ENCODE measurements at places on chromosomes 16 and 17. TPM values are rescaled to one million over a fixed set of nuclear protein-coding genes. Genes with fewer than 3 reads are reported as not detected.

Gene PDILT
- total RNA-seq, result not detected

Gene COPRS
- total RNA-seq, result 64.6 TPM

Gene WNT9B
- total RNA-seq, result not detected

Gene KLHL10
- not detected for total RNA-seq

Gene PIMREG
- 8.0 TPM for total RNA-seq

Gene PER1
- total RNA-seq, result 37.4 TPM

Gene PIK3R6
- 2.1 TPM for total RNA-seq

Gene EXOSC6
- 42.1 TPM for total RNA-seq

Gene BRIP1
- 18.2 TPM for total RNA-seq

Gene SHISA9
- 0.18 TPM for total RNA-seq

Gene TMC7
- not detected for total RNA-seq

Gene ADAM11
- 0.52 TPM for total RNA-seq

Gene ZNF778
- 9.5 TPM for total RNA-seq

Gene KRTAP4-3
- not detected for total RNA-seq

Gene POLR3E
- 111 TPM for total RNA-seq

Gene MAP1LC3B
- 40.8 TPM for total RNA-seq

Gene FADS6
- not detected for total RNA-seq

Gene TMEM238L
- total RNA-seq, result not detected

Gene HES7
- 1.8 TPM for total RNA-seq

Gene SPHK1
- 17.8 TPM for total RNA-seq

Gene KRTAP9-4
- total RNA-seq, result not detected

Gene C1QTNF8
- not detected for total RNA-seq

Gene LITAFD
- total RNA-seq, result not detected

Gene FBXO39
- total RNA-seq, result 0.29 TPM

Gene ZNF821
- 7.4 TPM for total RNA-seq

Gene PDIA2
- not detected for total RNA-seq

Gene HASPIN
- 25.7 TPM for total RNA-seq

Gene PSMC3IP
- total RNA-seq, result 27.6 TPM

Gene SLC47A1
- 0.26 TPM for total RNA-seq

Gene ZNF469
- total RNA-seq, result 0.59 TPM

Gene GRIN2C
- total RNA-seq, result 0.34 TPM

Gene NPB
- total RNA-seq, result 0.31 TPM

Gene ABAT
- total RNA-seq, result 7.7 TPM

Gene SAMD14
- 3.6 TPM for total RNA-seq

Gene ELMO3
- 8.5 TPM for total RNA-seq

Gene BCL6B
- 1.5 TPM for total RNA-seq

Gene TEKT5
- total RNA-seq, result not detected

Gene BAHCC1
- total RNA-seq, result 0.08 TPM

Gene SBK1
- 0.80 TPM for total RNA-seq

Gene NOMO2
- 121 TPM for total RNA-seq

Gene CMTM2
- 0.80 TPM for total RNA-seq

Gene KRT27
- not detected for total RNA-seq

Gene AIPL1
- total RNA-seq, result not detected

Gene IL34
- not detected for total RNA-seq

Gene CYGB
- total RNA-seq, result not detected

Gene NPIPA7
- total RNA-seq, result 3.9 TPM

Gene CDH5
- not detected for total RNA-seq

Gene PABPN1L
- total RNA-seq, result not detected

Gene HBA1
- total RNA-seq, result not detected

Gene PRDM7
- not detected for total RNA-seq

Gene SPPL2C
- not detected for total RNA-seq

Gene ASPA
- not detected for total RNA-seq

Gene CCL7
- total RNA-seq, result not detected

Gene STAT3
- 240 TPM for total RNA-seq

Gene KRTAP4-1
- not detected for total RNA-seq

Gene CLDN7
- total RNA-seq, result 0.60 TPM

Gene DDX52
- 48.7 TPM for total RNA-seq

Gene SHCBP1
- 46.5 TPM for total RNA-seq
